T-helper 9 cell (primary cell): ENCODE measurements at places on chromosomes 3 and 15.

GRCh38 chr15:90531147-90531546 is 1.4 kb downstream of the CRTC3 start:
- DNase-seq, result no peak

- no peak for DNase-seq
These were observed 285.9 kb downstream of the XXYLT1 start for GRCh38 chr3:194985031-194985578.

DNA sequence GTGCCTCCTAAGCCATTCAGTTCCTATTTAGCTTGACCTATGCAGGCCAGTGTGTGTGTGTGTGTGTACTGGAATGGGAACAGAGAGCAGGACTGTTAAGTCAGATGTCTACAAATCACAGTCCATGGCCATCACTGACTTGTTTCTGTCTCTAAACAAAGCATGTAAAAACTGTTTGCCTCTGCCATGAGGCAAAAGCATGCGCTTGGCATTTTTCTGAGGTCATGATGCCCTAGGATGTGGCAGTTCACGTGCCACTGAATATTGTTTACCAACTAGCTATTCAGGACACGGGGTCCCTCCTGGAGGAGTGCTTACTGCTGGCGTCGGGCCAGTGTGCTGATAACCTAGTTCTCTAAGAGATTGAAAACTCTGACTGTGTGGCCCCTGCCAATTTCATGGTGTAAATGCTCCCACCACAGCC is 8.2 kb upstream of the ATP13A3 start:
- DNase-seq, result no peak

DNA sequence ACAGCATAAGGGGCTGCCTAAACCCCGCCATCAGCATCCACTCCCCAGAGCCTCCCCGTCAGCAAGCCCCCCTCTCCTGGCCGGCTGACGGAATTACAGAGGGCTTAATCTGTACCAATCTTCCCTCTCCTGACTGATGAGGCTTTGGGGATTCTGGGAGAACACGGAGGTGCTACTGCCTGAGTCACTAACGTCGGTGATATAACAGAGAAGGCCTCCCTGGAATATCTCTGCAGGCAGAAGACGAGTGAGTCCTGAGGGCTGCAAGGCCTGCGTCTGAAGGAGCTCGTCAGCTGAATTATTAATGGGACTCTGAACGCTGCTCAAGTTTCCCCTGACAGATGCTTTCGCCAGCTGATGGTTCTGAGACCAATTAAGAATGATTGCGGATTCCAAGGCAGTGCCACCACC is 147.7 kb downstream of the XXYLT1 start:
- DNase-seq, result no peak

DNA sequence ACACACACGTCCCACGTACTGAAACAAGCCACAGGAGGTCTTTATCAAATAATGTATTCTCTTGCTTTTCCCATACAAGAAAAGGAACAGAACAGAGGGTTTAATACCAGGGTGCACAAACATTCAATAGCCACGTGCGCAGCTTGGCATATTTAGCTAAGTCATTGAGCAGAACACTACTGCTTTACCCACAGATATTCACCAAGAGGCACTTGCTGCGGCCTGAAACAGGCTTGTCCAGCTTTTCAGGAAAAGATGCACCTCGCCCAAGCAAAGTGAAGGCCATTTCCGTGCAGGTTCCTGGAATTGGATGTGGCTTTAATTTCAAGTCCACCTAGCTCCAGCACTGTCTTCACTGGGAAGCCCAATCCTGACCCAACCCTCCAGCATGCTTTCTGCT is 17.6 kb downstream of the ZDHHC3 start:
- DNase-seq, result no peak

- DNase-seq, result no peak
These were observed 272.2 kb upstream of the CHRNA7 start for GRCh38 chr15:31758126-31758525.

- DNase-seq, result no peak
These were observed 210.2 kb downstream of the OSBPL10 start for GRCh38 chr3:31770822-31771326.

DNA sequence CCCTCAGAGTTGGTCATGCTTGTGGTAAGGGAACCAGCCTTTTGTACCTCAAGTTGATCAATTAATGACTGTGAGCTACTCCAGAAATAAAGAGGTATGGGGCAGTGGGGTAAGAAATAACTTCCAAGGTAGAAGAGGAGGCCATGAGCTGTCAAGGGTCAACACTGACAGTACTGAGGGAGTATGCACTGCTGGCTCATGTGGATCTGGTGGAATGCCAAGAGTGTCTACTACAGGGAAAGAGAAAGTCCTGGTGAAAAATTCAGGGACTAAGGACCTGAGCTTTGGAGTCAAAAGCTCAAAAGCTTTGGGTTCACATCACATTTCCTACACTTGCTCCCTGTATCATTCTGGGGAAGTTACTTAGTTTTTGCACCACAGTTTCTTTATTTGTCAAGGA is 154.9 kb downstream of the SEMA6D start:
- no peak for DNase-seq

GRCh38 chr3:125375950-125376679 is 990 bp upstream of the ZNF148 start:
- no peak for DNase-seq

GRCh38 chr3:154779571-154779970 is 300.5 kb upstream of the MME start:
- DNase-seq, result no peak

GRCh38 chr3:44050101-44050500 is 191.6 kb upstream of the TOPAZ1 start:
- no peak for DNase-seq

DNA sequence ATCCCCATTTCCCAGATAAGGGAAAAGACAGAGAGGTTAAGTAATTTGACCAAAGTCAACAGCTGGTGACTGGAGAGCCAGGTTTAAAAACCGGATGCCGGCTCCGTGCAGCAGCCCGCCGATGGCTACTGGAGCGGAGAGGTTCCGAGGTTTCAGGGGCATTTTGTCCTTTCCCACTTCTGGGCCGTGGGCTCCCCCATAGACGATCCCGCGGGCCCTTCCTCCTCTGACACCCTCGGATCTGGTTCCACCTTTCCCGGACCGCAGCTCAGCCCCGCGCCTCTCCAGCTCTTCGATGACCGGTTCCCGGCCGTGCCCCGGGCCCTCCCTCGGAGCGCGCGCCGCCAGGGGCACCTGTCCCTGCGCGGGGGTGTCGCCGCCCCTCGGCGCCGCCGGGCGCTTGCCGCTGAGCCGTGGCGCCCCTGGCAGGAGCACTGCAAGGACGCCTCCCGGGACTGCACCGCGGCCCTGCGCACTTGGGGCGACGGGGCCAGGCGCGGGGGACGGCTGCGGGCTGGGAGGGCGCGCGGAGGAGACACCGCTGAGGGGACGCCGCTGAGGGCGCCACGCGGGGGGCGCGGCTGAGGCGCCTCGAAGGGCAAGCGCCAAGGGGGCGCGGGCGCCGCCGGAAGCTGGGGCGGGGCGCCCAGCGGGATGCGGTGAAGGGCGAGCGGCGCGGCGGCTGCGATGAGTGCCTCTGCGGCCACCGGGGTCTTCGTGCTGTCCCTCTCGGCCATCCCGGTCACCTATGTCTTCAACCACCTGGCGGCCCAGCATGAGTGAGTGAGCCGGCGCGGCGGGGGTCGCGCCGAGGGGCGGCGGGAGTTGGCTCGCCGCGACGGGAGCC is at the start of gene TM6SF1:
TSS of gene TM6SF1 (plus strand) at position 652 of the 847 bp plus-strand sequence. CDS start at position 688, 36 bp downstream.
- no peak for DNase-seq

DNA sequence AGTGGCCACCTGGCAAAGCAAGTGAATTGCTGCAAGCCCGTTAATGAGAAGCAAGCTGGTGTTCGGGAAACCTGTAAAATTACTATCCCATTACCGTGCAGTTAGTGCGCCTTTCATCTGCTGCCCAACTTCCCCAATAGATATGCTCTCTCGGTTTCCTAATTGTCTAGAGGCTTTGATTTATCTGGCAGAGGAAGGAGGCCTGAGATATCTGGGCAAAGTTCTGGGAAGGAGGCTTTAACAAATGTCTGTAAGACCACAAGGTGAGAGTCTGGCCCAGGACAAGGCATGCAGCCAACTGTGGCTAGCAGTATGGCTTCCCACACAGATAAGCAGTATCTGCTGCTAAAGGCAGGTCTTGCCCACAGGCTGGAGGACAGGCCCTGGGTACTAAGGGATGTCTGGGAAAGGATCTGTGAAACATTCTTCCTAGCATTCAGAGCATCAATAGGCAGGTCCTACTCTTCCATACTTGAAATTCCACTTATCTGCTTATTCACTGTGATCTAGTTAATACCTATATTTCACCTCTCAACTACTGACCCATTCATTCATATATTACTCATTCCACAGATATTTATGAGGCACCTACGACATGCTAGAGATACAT is 130.0 kb upstream of the SLC2A2 start:
- no peak for DNase-seq

- no peak for DNase-seq
These were observed 13.8 kb upstream of the ACTC1 start for GRCh38 chr15:34809186-34809585.

- DNase-seq, result no peak
These were observed 230.9 kb upstream of the RORA start for GRCh38 chr15:61459785-61460707.

- no peak for DNase-seq
These were observed 7.8 kb downstream of the KNG1 start for GRCh38 chr3:186724911-186725310.

DNA sequence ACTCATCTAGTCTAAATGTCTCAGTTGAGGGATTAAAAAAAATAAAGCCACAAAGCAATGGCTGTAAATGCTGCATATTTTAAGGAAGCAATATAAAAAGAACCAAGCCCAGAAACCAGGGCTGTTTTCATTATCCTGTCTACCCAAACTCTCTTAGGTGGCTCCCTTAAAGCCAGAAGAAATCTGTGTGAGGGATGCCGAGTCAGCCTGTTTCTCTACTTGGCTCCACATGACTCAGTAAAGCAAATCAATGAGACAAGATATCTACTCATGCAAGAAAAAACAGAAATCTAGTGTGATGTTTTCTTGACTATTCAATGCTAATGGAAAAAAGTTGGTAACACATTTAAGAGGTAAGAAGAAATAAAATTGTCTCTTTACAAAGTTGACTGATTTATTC is 296.2 kb downstream of the ZBTB20 start:
- no peak for DNase-seq

DNA sequence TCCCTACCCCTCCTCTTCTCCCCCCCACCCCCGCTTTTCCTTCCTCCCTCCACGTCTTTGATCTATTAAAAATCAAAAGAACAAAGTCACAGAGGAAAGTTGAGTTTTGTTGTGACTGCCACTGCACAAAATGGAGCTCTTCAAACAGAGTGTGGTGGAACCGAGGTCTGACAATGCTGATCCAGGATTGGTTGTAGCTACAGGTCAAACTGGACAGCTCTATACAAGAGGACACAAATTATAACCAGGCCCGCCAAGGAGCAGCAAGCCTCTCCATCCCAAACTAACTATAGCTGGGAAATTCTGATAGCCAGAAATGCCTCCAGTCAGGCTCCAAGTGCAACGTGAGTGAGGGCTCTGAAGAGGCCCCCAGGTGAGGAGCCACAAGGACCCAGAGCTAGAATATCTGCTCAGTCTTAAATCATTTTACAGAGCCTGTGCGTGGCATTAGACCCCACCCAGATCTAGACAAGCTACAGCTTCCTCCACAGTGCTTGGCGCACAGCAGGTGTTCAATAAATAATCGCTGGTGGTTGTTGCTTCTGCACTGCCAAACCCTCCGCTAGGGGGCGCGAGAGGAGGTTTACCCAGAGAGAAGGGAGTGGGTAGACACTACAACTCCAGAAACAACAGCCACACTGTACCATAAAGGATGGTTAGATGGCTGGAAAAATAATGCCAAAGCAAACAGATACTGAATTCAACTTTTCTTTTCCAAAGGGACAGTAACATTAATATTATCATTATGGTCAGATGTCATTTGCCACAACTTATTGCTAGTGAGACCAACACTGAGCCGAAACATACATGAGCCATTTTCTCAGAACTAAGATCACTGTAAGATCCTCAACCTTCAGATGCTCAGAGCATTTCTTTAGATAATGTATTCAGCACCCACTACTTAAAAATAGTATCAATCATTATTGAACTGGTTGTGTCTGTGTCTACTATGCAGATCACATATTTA is 44.6 kb downstream of the ZIC4 start:
- no peak for DNase-seq

- no peak for DNase-seq
These were observed 7.0 kb upstream of the HAPLN3 start for GRCh38 chr15:88902221-88902835.

GRCh38 chr3:128806588-128806987 is 72.8 kb upstream of the ACAD9 start:
- DNase-seq, result no peak

DNA sequence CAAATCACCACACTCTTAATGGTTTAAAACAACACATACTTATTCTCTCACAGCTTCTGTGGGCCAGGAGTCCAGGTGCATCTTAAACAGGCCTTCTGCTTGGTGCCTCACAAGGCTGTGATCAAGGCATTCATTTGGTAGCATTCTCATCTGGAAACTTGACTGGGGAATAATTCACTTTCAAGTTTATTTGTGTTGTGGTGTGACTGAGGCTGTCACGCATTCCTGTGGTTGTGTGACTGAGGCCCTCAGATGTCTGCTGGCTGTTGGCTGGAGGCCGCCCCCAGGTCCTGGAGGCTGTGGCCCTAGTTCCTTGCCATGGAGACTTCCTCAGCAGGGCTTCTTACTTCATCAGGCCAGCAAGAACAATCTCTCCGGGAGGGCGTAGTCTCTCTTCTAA is 16.9 kb upstream of the FAM3D start:
- DNase-seq, result no peak

- no peak for DNase-seq
These were observed 1202.7 kb downstream of the OTOL1 start for GRCh38 chr3:162699291-162699690.

- DNase-seq, result no peak
These were observed 479.7 kb upstream of the NR2F2 start for GRCh38 chr15:95850837-95851236.

- no peak for DNase-seq
These were observed 85.4 kb upstream of the TLE3 start for GRCh38 chr15:70182858-70183695.

GRCh38 chr3:58048301-58048700 is 40.1 kb downstream of the FLNB start:
- no peak for DNase-seq

DNA sequence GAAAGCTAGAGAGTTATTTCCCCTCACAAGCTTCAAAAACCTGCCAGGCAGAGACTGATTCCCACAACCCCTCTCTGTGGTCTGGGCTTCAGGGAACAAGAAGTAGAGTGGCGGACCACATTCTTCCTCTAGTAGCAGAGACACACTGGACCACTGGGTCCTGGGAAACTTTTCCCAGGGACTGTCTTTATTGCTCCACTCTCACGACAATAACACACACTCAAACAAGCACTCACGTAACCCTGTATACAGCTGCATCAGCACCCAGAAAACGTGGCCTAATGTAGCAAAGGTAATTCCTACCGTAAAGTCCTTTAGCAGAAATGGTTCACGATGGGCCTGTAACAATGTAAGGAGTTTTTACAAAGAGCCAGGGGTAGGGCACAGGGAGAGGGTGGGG is 27.6 kb downstream of the CPOX start:
- DNase-seq, result no peak

DNA sequence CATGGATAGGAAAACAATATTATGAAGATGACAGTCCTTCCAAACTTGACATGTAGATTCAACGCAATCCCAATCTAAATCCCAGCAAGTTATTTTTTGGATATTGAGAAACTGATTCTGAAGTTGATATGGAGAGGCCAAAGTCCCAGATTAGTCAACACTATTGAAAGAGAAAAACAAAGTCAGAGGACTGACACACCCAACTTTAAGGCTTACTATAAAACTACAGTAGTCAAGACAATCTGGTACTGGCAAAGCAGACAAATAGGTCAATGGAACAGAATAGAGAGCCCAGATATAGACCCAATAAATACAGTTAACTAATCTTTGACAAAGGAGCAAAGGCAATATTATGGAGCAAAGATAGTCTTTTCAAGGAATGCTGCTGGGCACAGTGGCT is 119.2 kb upstream of the ASB14 start:
- DNase-seq, result no peak
